Activated T-cell treated with anti-CD3 and anti-CD28 coated beads for 1 hour (primary cell): ENCODE measurements at places on chromosomes 3 and 15.

GRCh38 chr3:12593473-12593872, 36.6 kb downstream of the MKRN2 start:
- DNase-seq: no peak

- no peak for DNase-seq
These were observed 31.4 kb downstream of the CLDN11 start for GRCh38 chr3:170450039-170450438.

- DNase-seq: no peak
These were observed 54.1 kb upstream of the CCR2 start for GRCh38 chr3:46299608-46300460.

DNA sequence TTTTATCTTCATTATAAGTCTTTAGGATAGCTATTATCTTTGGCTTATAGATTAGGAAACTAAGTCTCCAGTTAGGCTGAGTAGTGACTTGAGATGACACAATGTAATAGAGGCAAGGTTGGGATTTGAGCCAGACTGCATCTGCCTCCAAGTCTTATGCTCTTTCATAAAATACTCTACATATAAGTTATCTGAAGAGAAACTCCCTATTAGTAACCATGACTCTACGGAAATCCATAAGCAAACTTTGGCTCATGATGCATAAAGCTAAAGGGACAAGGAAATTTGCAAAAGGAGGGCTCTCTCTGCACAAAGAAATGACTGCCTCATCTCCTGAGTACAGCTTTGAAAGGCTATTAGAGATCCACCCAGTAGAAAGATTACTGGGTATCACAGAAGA, 77.6 kb upstream of the FRMD4B start:
- DNase-seq: no peak

GRCh38 chr3:15633159-15633558, 31.6 kb downstream of the BTD start:
- no peak for DNase-seq

- DNase-seq: no peak
These were observed 12.2 kb downstream of the TBL1XR1 start for GRCh38 chr3:177185035-177185574.

DNA sequence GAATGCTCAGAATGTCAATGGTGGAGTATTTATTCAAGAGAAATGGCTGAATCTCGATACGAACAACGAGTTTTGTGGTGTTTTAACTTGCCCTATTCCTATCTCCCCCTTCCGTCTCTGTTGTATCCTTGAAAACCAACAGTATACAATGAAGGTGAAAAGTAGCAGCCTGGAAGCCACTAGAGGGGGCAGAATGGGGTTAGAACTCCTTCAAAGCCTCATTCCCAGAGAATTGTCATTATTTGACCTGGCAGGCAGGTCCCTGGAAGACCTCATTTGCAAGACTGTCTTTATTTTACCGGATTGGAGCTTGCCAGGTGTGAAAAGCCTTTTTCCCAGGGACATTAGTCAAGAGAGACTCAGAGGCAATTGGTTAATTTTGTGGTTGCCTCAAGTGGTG, 139.4 kb downstream of the LRRC28 start:
- DNase-seq: no peak

GRCh38 chr3:144294659-144295538, 323.3 kb downstream of the DIPK2A start:
- DNase-seq: no peak

GRCh38 chr15:43237842-43238470, 17.1 kb upstream of the EPB42 start:
- no peak for DNase-seq

GRCh38 chr15:66071160-66071920, 182.2 kb downstream of the MEGF11 start:
- DNase-seq: no peak

DNA sequence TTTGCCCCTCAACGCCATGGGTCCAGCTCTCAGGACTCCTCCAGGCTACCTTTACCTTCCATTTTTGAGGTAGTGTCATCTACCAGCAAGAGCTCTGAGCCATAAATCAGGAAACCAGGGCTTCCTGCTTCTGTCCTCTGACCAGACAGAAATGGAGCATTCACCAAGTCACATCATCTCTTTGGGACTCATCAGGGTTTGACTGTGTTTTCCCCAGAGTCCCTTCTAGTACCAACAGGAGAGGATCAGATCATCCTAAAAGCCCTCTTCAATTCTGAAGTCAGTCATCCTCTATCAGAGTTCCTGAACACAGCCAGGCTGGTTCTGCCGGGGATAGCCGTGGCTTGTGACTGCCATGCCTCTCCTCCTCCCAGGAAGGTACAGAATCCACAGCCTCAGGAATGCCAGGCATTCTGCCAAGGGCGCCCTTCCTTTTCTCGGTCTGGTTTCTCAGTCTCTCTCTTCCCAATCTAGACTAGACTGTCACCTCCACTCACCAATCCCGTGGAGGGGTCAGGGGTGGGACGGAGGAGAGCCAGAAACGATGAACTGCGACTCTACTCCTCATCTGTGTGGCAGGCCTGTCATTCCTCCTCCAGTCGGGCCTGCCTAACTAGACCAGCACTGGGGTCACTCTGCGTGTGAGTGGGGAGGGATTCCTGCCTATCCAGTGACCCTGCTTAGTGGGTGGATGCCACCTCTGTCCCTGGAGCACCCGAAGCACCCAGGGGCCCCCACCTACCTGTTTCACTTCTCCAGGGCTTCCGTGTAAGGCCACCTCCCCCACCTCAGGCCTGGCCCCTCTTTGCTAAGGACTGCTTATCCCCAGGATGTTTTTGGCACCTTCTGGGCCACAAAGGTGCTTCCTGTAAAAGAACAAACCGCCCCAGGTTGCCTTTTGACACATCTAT, 30.9 kb downstream of the CCNL1 start:
- no peak for DNase-seq

GRCh38 chr3:58469096-58469495, 22.8 kb upstream of the KCTD6 start:
- no peak for DNase-seq

- DNase-seq: no peak
These were observed 77.2 kb downstream of the KBTBD8 start for GRCh38 chr3:67075295-67075694.

DNA sequence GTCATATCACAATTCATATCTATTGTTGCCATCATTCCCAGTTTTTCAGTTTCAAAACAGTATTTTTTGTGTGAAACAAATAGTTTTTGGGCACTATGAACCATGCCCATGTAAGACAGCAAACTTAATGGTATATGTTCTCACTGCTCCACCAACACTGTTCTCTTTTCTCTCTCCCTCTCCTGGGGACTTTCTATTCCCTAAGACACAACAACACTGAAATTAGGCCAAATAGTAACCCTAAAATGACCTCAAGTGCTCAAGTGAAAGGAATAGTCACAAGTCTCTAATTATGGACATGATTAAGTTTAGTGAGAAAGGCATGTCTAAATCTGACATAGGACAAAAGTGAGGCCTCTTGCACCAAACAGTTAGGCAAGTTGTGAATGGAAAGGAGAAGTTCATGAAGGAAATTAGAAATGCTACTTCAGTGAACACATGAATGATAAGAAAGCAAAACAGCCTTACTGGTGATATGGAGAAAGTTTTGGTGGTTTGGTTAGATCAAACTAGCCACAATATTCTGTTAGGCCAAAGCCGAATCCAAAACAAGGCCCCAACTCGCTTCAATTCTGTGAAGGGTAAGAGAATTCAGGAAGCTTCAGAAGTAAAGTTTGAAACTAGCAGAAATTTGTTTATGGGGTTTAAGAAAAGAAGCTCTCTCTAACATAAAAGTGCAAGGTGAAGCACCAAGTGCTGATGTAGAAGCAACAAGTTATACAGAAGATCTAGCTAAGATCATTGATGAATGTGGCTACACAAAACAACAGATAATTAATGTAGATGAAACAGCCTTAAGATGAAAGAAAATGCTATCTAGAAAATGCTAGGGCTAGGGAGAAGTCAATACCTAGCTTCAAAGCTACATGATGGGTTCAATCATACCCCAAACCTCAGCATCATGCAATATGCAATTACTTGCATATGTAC, 104.2 kb downstream of the CBLB start:
- no peak for DNase-seq

DNA sequence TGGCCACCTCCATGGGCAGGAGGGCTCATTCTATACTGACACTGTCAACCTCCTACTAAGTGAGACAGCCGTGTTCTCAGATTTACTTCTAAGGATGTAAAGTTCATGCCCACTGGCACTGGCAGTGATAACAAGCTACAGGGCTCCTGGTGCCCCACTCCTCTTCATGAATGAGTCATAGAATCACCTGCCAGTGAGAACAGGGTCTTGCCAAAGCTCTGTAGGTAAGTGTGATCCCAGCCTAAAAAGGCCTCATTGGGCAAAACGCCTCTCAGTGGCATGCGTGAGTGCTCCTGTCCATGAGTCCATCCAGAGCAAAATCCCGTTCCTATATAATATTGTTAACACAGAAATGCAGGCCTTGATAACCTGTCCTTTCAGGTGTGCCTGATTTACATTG, 17.4 kb downstream of the PXYLP1 start:
- DNase-seq: no peak

DNA sequence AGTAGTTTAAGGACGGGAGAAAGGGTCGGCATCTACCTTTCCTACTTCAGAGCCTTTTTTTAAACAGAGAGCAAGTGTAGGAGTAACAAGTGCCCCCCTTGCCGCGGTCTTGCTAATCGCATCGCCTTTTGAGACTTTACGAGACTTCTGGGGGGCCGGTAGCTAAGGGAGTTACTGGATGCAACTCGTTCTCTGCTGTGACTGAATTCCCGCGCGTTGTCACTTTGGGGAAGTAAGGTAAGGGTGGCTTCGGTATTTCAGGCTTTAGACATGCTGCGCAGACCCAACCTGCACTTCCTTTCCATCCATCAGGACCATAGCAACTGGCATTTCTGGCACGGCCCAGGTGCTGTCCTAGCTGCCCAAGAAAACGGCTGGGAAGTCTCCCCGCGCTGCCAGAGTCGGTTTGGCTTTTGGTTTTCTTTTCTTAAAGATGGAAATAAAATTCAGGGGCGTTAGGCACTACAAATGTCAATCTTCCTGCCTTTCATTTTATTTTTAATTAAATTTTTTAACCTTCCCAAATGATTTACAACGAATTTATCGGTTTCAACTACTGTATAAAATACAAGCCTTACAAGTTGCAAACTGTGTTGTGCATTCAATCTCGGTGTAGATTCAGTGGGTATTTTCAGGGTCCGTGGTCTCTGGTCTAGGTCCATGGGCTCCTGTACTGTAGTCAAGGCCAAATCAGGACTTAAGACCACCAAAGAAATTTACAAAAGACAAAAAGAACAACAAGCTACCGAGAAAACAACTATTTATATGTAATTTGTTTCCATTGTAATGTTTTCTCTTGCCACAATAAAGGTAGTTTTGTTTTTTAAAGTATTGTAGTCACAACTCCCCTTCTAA, 3.5 kb downstream of the MECOM start:
- DNase-seq: no peak

- no peak for DNase-seq
These were observed 161.0 kb upstream of the RORA start for GRCh38 chr15:61390138-61390537.

GRCh38 chr3:67384760-67385397, 269.5 kb downstream of the SUCLG2 start:
- peak; percentile 28 for DNase-seq

DNA sequence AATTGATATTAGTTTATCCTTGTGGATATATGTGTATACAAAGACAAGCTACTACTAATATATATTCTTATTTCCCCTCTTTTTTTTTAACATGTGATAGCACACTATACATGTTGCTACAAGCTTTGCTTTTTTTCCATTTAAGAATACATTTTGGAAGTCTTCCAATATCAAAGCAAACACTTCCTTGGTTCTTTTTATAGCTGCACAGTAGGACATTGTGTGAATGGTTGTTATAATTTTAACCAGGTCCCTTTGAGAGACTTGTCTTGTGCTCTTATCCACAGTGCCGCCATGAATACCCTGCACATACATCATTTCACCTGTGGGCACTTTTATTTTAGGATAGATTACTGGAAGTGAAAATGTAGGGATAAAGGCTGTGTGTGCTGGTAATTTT, 88.7 kb downstream of the CACNA2D3 start:
- no peak for DNase-seq

GRCh38 chr3:194089357-194090177, 46.4 kb upstream of the HES1 start:
- no peak for DNase-seq

GRCh38 chr15:48974882-48975281, 11.2 kb upstream of the SHC4 start:
- no peak for DNase-seq

- DNase-seq: no peak
These were observed 114.2 kb downstream of the KLF13 start for GRCh38 chr15:31440754-31441311.

- DNase-seq: no peak
These were observed 107.7 kb upstream of the RPL32 start for GRCh38 chr3:12948891-12949711.

GRCh38 chr3:182138393-182138792, 426.7 kb downstream of the SOX2 start:
- DNase-seq: no peak

- no peak for DNase-seq
These were observed 61.4 kb downstream of the IGF2BP2 start for GRCh38 chr3:185763347-185764005.

DNA sequence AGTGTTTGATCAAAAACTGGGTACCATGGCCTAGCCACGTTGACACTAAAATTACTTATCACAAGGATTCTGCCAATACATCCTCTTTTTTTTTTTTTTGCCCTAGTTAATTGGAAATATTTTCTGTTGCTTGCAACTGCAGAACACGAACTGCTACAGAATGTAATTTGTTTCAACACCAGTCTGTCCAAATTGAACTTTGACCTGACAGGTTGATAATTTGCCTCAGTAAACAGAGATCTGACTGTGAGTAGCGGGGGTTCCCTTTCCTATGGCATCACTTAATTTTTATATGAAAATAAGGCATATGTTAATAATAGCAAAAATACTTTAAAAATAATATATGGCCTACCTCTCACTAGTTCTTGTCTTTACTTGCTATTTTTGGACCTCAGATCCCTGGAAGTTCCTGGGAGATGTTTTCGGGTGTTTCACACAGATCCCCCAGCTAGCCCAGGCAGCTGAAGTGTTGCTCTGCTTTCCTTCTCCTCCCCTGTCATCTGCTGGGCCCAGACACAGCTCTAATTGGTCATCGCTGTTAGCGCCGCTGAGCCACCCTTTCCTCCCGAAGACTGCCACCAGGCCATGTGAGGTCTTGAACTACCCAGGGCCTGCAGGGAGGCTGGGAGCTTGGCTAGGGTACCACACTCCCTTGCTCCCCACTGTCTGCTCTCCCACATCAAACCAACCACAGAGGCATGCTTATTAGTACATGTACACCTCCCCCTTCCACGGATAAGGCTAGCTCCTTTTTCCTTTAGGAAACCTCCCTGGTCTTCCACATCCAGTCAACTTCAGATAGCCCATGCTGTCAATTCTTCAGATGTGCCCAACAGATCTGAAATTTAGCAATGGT, 89.8 kb upstream of the RNF7 start:
- DNase-seq: no peak

DNA sequence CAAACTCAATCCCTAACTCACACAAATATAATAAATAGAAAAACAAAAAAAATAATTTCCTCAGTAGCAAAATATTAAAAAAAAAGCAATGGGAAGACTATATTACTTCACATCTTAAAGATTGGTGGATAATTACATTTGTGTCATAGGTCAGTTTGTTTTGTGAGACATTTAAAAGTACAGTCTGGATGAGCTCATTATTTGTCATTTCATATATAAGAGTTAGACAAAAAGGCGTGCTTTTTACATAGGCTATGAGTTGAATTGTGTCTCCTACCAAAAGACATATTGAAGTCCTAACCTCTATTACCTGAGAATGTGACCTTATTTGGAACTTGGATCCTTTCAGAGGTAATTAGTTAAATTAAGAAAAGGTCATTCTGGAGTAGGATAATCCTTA, 710.1 kb upstream of the CBLB start:
- DNase-seq: no peak

- no peak for DNase-seq
These were observed 61.1 kb downstream of the KCNMB2 start for GRCh38 chr3:178597371-178597770.
